Ammon's horn (tissue), 1 donor: ENCODE measurements at places on chromosomes 16 and 17.
A peak's percentile ranks its signal among the peaks of the same experiment; 100 is the strongest.

- DNase-seq, result no peak
These were observed 69.7 kb upstream of the CHMP6 start for GRCh38 chr17:80921741-80922579.

- DNase-seq, result no peak
These were observed 17.9 kb downstream of the MINK1 start for GRCh38 chr17:4851084-4851483.

GRCh38 chr17:48579471-48579759 lies 1.3 kb upstream of the HOXB4 start:
- no peak for DNase-seq

GRCh38 chr16:5502467-5502869 lies 404.9 kb upstream of the EEF2KMT start:
- DNase-seq, result peak; percentile 56

DNA sequence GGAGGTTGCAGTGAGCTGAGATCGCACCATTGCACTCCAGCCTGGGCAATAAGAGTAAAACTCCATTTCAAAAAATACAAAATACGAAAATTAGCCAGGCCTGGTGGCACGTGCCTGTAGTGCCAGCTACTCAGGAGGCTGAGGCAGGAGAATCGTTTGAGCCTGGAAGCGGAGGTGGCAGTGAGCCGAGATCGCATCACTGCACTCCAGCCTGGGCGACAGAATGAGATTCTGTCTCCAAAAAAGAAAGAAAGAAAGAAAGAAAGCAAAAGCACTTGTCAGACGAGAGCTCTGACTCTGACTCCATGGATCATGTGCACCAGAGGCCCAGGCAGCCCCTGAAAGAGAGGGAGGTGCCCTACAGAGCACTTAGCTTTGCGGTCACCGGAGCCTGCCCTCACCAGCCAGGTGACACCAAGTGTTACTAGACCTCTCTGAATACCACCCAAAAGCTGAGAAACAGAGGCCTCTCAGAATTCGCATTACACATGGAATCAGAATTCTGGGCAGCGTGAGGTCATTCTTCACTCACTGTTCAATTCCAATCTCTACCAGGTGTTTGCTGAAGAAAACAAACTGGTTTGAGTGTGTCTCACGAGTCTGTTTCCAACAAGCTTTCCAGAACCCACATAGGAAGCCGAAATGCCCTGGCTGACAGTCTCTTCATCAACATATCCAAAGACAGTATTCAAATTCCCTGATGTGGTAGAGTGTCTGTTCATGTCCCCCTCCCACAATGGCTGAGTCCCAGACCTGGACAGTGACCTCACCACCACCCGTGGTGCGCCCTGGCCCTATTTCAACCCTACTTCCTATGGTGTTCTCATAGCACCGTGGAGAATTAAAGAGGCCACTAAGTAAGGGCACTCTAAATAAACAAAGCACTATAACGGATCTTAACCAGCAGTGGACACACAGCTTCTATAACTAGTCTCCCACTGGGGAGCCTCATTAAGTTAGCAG lies 1.5 kb downstream of the FLCN start:
- DNase-seq, result peak; percentile 41

DNA sequence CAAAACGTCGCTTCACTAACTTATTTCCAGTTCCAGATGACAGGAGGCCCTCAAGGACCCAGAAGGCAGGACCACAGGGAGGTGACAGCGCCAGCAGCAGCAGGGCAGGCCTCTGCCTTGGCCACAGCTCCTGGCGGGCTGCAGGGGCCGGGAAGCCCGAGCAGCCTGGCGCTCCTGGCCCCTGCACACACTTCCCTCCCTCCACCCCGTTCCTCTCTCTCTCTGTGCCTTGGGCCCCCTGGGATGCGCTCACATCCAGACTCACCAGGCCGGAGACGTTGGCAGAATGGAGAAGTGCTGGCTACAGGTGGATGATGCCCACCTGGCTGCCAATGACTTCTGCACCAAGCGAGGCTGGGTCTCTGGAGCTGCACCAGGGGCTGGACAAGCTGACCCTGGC lies 12.7 kb downstream of the ZNF594 start:
- DNase-seq, result no peak

GRCh38 chr17:2025220-2025621 lies at the start of gene RTN4RL1:
Gene RTN4RL1 (minus strand): TSS chr17:2025334. CDS start chr17:2024865, 469 bp downstream.
- DNase-seq, result peak; percentile 82

DNA sequence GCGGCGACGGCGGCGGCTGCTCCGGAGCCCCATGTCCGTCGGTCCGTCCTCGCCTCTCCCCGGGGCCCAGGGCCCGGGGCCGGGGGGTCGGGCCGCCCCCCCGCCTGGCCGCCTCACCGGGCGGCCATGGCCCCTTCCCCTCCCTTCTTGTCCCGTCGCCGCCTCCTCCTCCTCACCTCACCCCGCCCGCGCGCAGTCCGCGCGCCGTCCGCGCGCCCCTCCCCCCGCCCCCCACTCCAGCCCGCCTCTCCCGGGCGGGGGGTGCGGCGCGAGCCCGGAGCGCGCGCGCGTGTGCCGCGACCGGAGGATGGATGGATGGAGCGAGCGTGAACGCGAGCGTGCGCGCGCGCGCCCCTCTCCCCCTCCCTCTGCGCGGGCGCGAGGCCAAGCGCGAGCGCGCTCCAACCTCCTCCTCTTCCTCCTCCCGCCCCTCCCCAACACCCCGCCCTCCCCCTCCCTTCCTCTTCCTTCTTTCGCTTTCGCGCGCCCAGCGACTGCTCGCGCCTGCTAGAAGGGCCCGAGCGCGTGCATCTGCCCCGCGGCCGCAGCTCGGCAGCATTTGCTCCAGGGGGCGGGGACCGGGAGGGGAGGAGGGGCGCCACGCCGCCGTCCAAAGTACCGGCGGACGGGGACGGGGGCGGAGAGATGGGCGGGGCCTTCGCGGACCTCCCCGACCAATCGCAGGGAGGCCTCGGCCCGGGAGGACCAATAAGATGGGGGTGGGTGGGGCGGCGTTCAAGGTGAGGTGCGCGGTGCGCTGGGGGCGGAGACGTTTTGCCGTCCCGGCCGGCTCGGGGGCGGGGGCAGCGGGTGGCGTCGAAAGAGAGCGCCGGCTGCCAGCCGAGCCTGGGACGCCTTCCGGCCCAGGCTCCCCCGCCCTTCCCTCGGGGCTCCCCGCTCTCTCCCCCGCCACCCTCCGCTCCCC lies at the start of gene ATXN7L3:
Gene ATXN7L3 (minus strand): TSS at position 332 of the 925 bp plus-strand sequence. CDS start 1,814 bp downstream, outside the sequence.
- peak; percentile 97 for DNase-seq

GRCh38 chr16:89957216-89957785 lies 8.7 kb downstream of the DEF8 start:
- no peak for DNase-seq

DNA sequence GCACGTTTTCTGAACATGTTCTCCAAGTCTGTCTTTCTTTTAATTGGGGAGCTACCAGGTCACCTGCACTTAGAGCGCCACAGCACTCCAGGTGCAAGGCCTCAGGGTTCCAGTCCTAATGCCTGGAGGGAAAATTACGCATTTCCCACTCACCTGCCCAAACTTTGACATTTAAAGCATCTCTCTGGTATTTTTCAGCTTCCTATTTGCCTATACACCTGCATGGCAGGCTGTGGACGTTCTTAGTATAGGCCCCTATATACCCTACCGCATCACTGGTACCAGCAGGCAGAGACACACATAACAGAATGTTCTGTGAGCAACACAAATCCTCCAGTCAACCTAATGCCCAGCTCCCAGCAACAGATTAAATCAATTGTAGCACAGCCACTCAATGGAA lies 213.3 kb downstream of the MRTFB start:
- no peak for DNase-seq

DNA sequence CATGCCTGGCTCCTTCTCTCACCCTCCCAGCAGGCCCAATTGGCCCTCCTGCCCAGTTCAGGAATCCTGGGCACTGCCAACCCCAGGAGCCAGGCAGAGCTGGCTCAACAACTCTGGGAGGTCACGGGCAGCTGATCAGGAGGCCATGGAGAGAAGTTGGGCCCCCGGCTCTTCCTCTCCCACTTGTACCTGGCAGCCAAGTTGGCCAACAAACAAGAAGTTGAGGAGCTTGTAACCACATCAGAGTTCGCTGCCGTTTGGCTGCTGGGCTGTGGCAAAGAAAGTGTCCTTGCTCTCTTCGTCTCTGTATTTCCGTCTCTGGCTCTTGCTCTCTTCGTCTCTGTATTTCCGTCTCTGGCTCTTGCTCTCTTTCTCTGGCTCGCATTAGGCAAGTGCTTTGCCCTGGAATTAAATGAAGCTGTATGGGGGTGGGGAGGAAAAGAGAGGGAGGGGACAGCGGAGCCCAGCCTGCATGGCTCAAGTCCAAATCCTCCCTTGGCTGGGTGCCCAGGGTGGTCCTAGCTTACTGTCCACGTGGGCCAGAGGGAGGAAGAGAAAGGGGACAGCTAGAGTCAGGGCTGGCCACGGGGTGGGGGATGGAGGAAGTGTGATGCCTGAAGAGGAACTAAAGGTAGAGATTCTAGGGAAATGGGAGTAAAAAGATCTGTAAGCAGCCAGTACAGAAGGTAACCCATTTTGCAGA lies 7.8 kb upstream of the TMEM132E start:
- peak; percentile 62 for DNase-seq

DNA sequence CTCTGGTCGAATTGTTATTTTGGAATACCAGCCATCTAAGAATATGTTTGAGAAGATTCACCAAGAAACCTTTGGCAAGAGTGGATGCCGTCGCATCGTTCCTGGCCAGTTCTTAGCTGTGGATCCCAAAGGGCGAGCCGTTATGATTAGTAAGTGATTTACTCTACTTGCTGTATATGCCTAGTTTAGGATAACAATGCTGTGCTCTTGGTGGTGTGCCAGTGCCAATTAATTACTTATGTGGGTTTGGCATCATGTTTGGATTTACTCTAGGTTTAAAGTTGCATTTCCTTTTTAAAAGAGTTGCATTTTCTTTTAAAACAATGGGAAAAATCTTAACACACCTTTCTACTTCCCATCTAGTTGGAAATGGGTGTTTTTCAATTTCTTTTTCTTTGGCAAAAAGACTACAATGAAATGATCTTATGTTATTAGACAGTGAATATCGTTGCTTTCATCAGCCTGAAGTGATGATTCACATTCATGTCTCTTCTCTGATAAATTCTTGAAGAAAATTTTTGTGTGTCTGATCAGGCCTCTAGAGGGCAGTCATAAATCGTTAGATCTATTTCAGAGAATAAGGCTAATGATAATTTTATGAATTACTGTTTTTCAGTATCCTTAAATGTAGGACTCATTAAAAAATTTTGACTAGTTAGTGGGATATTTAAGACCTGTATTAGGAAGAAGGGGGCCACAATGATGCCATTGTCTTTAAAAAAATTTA lies 5.6 kb downstream of the SF3B3 start:
- peak; percentile 25 for DNase-seq

- no peak for DNase-seq
These were observed 3.7 kb downstream of the ADAD2 start for GRCh38 chr16:84194470-84195200.

DNA sequence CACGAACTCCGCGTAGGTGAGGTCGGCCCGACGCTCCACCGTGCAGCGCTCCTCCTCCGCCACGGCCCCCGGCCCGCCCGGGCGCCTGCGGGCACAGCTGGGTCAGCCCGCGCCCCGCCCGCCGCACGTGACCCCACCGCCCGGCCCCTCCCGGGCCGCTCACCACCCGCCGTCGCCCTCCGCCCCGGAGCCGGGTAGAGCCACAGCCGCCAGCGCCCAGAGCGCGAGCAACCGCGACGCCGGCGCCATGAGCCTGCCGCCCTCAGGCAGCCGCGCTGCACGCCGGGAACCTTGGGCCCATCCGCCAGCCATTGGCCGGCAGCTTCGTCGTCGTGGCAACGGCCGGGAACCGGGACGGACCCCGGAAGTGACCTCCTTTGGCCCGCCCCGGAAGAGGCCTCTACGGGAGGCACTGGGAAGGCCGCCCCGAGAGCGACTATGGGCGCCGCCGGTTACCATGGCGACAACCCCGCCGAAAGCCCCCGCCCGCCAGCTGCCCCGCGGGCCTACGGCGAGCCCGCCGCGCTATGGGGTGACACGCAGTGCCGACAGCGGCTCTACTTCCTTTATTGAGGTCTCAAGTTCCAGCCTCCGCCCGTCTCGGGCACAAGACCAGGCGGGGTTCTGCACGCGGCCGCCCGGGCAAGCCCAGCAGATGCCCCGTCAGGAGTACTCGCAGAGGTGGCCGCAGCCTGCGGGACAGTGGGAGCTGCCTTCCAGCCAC lies at the start of gene JMJD8:
Gene JMJD8 (minus strand): TSS at position 264 of the 724 bp plus-strand sequence. CDS start 15 bp downstream, at position 249.
- peak; percentile 96 for DNase-seq

- peak; percentile 78 for DNase-seq
These were observed 121.7 kb downstream of the MYO1D start for GRCh38 chr17:32755045-32755805.

DNA sequence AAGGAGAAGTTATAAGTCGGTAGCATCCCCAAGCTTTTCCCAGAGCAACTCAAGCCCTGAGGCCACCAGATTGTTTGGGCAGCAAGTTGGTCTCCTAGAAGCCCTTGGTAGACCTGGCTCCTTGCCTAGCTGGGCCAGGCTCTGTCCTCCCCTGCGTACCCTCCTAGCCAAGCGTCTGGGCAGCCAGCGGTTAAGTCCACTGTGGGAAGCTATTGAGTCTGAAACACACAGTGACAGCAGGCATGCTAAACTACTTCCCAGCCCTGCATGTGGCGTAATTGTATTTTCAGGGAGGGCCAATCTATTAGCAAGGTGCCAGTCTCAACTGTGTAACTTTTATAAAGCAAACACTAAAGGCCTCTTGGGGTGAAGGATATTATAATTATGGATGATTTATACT lies 419.1 kb upstream of the RBFOX1 start:
- peak; percentile 23 for DNase-seq

GRCh38 chr16:6493555-6493954 lies 839.1 kb upstream of the RBFOX1 start:
- DNase-seq, result no peak

- DNase-seq, result no peak
These were observed 95.7 kb upstream of the DNAH17 start for GRCh38 chr17:78672871-78673371.

GRCh38 chr16:26830428-26831127 lies 236.1 kb upstream of the C16orf82 start:
- DNase-seq, result no peak

DNA sequence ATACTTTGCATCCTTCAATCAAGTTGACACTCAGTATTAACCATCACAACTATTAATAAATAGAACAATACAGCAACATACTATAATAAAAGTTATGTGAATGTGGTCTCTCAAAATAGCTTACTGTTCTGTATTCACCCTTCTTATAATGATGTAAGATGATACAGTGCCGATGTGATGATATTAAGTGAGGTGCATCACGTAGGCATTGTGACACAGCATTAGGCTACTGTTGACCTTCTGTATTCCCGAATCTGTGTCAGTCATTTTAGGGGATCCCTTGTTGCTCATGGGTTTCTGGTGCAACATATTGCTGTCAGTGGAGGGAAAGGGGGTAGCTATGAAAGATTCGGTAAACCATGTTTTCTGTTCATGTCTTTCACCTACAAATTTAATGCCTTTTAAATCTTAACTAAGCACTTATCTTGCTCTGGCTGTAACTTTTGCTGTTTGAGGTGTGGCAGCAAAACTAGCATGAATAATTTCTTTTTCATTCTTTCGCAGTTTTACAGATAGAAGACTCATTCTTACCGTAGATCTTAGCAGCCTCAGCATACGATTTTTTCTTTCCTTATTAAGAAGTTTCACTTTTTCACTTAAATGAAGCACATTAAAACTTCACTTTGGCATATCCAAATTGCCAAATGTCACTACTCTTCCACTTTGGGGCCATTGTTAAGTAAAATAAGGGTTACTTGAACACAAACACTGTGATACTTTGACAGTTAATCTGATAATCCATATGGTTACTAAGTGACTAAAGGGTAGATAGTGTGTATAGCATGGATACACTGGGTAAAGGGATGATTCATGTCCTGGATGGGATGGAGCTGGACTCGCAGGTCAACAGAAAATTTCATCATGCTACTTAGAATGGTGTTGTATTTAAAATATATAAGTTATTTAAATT lies 29.6 kb downstream of the NFAT5 start:
- no peak for DNase-seq
